ENCODE measurements at places on chromosomes 1 and 21.

- DNase-seq, result no peak
Measured at GRCh38 chr1:33792651-33793050, 71.2 kb upstream of the HMGB4 start.

DNA sequence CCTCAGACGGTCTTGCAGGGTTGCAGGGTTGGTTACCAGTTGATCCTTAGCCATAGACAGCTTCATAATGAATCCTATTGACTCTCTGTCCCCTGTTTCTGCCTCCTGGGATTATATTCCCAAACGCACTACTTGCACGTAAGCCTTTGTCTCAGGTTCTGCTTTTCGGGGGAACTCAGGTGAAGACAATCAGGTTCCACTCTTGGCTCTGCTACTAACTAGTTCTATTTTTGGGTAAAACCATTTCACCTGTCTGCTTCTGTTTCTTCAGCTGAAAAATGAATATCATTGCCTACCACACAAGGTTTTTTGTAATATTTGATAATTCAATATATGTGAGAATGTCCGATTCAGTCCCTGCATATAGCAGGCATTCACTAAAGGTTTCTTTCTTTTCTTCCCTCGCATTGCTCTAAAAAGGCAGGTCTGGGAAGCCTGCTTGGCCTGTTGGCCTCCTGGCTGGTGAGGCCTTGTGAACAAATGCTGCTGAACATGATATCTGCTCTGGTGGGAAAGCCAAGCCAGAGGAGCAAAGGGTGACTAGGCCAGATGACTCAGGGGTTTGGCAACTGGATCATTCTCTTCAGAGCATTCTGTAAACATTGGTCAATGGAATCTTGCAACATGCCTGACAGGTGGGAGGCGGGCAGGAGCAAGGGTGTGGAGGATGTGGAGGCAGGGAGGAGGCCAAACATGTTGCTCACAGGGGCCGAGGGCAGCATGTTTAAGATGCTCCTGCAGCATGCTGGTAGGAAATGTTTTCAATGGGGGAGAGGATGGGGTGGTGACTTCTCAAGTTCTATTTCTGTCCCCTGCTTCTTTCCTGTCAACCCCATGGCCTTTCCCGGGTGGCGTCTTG, 23.8 kb downstream of the IER5 start:
- no peak for DNase-seq

- no peak for DNase-seq
Measured at GRCh38 chr1:13667691-13668090, 32.3 kb upstream of the PRDM2 start.

DNA sequence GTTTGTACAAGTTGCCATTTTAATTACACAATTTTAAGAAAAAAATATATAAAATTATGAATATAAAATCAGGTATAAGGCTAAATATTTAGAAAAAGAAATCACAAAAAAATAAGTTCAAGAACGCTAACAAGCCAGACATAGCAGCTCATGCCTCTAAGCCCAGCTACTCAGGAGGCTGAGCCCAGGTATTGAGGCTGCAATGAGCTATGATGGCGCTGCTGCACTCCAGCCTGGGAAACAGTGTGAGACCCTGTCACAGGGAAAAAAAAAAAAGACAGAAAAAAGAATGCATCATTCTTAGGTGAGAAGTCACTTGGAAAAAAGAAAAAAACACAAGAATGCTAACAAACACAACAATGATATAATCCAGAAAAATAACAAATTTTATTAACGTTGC, 112.3 kb upstream of the PRDX6 start:
- DNase-seq, result no peak

- DNase-seq, result no peak
Measured at GRCh38 chr1:15123925-15124324, 29.6 kb upstream of the TMEM51 start.

DNA sequence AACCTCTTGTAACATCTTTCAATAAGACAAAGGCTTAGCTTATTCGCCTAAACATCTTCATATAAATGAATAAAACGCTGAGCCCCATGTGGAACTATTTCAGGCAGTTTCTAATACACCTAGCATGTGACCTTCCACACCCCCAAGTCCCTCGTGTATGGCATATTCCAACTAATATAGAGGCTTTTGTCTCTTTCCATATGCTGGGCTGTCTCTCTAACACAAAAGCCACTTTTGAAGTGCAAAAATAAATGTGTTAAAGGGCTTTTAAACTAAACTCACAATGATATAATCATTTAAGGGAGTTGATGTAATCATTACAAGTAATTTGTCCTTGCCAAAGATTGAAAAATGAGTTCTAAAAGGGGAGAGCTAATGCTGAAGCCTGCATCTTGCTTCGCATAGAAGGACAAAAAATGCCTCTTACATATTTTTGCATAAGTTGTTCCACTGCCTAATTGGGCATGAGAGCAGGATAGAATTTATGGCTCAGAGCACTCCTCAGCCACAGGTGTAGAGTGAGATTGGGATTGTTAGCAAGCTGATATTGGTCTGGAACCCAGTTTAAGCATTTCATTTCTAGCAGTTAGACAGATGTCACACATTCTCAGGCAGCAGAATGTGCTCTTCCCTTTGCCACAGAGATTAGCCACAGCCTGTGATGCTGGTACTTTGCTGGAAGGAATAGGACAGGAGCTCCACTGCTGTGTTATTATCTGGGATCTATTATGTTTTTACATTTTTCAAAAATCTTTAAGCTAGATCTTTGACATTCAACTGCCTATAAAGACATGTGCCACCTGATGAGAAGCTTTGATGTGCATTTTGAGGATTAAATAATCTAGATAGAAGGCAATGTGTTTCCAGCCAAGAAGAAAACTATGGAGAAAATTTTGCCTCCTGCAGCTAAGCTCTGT, 1044.4 kb downstream of the ADGRL2 start:
- no peak for DNase-seq

DNA sequence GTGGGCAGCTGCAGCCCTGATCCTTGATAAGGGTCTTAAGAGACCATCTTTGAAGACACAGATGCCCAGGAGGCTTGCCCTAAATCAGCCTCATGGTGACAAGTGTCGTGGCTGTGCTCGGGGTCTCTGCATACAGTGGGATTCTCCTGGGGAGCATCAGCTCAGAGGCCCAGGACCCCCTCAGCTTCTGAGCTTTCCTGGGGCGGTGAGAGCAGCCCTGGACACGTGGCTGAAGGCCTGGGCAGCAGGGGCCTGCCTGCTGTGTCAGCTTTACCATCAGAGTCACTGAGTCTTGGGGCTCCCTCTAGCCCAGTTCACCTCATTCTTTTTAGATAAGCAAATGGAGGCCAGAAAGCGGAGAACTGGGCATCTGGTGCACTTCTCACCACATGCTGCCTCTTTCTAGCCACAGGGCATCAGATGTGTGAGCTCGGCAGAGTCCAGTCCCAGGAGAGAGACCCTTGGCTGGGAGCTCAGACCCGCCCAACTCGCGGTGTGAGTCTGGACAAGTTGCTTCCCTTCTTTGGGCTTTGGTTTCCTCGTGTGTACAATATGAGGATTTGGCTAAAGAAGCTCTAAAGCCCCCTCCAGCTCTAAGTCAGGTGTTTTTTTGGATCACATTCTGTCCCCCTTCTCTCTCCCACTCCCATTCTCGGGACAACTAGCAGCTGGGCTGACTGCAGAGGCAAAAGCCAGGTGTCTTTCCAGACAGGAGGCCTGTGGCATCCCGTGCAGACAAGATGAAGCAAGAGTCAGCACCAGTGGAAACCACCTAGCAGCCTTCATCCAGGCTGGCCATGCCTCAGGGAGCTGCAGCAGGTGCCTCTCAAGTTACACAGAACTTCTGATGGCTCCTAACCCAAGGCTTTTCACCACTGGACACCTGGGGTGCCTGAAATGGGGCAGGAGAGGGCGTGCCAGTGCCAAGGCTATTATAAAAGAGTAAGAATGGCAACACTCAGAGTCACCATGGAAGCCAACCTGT, 119.1 kb downstream of the KCNN3 start:
- DNase-seq, result no peak

DNA sequence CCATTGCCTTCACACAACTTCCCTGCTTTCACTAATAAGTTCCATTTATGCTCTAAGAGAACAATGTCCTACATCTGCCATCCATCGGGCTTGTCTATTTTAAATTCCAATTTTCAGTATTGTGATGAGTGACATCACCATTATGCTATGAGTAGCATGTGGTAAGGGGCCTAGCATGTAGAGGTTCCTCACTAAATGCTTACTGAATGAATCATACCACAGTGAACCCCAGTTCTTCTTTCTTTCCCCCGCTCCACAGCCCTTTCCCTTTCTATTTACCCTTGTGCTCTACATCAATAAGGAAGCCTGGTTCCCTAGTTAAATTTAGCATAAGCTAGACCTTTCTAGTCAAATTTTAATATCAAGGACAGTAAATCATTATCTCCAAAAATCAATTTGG, 195.0 kb upstream of the RGS18 start:
- no peak for DNase-seq

- DNase-seq, result no peak
Measured at GRCh38 chr1:98030976-98031375, 110.1 kb upstream of the DPYD start.

DNA sequence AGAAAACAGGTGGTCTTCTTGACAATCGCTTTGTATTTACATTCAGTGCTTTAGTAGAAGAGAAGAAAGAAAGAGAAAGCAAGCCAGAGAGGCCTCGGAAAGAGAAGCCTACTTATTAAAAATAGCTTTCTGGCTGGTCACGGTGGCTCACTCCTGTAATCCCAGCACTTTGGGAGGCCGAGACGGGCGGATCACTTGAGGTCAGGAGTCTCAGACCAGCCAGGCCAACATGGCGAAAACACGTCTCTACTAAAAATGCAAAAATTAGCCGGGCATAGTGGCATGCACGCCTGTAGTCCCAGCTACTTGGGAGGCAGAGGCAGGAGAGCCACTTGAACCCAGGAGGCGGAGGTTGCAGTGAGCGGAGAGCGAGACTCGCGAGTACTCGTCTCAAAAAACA, 1.8 kb upstream of the SLC19A2 start:
- no peak for DNase-seq

GRCh38 chr1:4267381-4268261, 367.5 kb upstream of the C1orf174 start:
- DNase-seq, result no peak

- no peak for DNase-seq
Measured at GRCh38 chr1:51630922-51631321, 14.0 kb downstream of the OSBPL9 start.

- DNase-seq, result no peak
Measured at GRCh38 chr21:44907966-44908895, 12.5 kb downstream of the ITGB2 start.

GRCh38 chr1:41683681-41684500, 199.4 kb upstream of the EDN2 start:
- DNase-seq, result no peak

DNA sequence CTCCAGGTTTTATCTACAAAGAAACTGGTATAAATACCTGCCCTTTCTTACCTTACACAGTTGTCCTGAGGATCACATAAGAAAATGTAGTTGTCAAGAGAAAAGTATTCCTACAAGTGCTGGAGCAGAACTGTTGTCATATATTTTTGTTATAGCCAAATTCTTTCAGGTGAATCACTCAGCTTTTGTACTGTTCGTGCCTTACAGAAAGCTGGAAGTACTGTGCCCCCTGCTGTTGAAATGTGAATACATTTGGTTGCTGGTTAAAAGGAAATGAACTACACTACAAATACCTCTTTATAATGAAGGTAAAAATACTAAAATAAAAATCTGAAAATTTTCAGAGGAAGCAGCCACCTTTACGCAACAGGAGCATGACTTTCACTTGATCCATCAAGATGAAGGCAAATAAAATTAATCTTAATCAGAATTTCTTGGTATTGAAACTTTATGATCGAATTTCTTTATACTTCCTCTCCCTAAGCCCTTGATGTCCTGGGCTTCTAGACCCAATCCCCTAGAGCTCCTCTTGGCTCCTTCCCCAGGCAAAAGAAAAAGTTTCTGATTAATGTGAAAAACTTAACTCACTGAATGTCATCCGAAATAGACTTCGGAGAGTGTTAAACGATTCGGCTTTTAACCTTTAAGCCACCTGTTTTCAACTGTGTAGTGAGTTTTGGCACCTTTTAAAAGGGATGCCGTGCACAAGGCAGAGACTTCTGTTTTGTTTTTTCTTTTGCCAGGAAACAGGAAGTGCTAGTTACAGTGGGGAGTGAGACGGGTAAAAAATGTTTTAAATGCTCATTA, 12.5 kb downstream of the CHML start:
- no peak for DNase-seq

DNA sequence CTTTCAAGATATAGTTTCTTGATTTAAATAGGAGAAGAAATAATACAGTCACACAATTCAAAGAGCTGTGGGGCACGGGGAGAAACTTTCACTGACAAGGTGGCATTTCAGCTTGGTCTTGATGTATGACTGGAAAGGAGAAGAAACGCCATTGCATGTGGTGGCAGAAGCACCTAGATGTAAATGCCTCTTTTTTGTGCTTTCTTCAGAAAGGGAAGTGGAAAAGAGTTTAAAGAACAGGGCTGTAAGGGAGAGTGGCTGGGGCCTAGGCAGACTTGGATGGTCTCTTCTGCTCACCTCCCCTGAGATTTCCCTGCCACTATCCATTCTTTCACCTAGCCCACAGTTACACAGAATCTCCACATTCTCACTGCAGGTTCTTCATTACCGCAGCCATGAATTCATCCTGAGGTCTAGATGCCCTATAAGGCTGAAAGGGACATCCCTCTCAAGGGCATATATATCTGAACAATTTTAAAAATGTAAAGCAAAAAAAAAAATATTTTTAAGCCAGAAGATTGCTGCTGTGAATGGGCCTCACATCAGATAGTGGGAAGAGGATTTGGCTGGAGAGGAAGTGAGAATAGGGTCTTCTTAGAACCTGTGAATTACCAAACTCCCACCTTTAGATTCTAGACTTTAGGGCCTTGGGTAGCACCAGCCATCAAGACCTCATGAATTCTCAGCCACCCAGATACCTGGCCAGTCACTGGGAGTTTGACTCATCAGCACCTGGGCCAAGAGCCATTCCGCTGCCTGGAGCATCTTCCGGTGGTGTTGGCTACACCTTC, 23.4 kb downstream of the CACNA1E start:
- DNase-seq, result no peak

DNA sequence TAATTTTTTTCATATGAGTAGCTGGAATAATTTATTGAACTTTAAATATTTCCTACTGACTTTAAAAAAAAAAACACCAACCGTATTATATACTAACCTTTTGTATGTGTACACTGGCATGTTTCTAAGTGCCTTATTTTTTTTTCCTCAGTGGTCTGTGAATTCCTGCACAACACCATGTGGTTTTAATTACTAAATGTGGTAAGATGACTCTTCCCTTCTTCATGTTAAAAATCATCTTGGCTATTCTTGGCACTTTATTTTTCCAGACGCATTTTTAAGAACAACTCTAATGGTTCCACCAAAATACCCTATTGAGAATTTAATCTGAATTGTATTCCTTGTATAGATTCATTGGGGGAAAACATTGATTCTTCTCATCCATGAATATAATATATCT, 28.4 kb downstream of the PPP2R5A start:
- no peak for DNase-seq
